ENCODE measurements at places on chromosomes 1 and 21.

DNA sequence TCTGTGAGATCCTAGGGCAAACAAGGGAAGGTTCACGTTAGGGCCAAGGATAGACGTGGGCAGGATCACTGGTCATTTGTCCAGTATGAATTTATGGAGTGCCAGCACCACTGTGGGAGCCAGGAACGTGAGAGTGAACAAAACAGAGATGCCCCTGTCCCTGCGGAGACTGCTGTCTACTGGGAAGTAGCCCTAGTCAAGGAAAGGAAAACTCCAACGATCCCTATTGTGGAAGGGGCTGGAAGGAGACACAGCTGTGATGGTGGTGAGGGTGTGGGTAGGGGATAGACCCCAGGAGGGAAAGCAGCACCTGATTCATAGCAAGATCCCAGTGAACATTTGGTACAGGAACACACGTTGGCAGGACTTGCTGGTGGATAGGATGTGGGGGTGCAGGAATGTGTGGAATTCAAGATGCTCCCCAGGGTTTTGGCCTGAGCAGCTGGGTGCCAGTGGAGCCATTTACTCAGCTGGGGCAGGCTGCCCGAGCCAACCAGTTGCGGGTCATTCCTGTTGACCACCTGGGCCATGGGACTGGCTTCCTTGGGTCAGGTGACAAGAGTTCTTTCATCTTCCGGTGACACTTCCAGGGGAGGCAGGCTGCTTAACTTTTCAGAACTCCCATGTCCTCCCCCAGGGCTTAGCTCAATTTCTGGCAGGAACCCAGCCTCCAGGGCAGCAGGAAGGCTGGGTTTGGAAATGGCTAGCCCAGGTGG, 1.2 kb upstream of the ATP13A2 start:
- DNase-seq: no peak

DNA sequence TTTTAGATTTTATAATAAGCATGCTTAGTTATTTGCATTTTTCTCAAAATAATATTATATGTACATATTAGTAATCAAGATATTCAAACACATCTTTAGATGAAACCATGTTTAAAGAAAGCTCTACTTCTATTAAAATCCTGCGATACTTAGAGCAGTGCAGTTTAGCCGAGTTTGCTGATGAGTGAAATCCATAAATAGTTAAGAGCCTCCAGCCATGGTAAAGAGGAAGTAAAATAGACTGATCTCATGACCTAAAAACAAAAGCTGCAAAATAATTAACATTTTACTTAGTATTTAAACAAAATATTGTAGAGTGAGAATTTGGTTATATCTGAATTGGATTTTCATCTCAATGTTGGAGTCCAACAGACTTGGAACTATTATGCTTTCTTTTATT, 147.4 kb upstream of the NRIP1 start:
- no peak for DNase-seq

- no peak for DNase-seq
Observed at GRCh38 chr1:153058826-153059784, 1.8 kb upstream of the SPRR2A start.

- DNase-seq: no peak
Observed at GRCh38 chr1:62716397-62716796, 28.2 kb upstream of the DOCK7 start.

DNA sequence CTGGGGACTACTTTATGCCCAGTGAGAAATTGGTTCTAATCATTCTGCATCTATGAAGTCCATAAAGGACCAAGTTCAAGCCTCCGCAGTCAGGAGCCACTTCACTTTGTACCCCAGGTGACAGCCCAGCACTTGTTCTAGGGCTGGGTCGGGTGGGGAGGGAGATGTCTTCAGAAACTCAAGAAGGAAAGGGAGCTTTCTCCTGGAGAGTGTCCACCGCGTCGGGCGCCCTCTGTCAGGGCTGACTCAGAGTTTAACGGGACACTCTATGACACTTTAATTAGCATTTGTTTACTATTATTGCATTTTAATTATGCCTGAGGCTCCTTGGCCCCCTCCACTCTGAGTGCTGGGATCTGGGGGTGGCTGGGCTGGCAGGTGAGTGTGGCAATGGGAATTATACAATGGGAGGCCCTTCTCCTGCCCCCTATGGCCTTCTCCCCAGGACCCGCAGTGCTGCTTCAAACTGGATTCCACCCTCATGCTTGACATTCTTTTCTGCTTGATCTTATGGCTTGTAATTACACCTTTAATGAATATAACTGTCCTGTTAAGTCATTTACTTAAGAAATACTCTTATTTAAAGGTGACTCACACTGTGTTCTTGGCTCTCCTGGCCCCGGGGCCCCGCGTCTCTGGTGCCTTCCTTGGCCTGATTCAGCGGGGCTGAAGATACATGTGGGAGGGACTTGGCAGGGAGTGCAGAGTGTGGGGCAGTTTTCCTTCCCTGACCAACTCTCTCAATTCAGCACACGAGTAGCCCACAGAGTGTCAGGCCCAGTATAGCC, 136.6 kb downstream of the PLXNA2 start:
- DNase-seq: no peak

DNA sequence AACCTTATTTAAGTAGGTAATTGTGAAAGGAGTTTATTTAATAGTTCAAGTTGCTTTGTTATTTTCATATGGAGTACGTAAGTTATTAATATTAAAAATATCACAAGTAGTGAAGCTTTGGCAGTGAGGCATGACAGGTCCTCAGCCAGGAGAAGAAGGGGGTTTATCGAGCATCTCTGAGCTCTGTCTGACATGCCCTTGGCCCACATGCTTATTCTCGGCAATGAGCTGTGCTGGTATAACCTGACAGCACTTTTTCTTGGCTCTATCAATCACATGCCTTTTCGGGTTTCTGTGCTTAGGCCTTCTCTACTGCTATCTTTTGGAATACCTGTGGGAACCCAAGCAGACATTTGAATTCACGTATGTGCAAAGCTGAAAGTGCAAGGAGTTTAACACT, 84.8 kb downstream of the OLFM3 start:
- no peak for DNase-seq
